WTC11 (cell line): ENCODE measurements at places on chromosomes 1 and 21.

DNA sequence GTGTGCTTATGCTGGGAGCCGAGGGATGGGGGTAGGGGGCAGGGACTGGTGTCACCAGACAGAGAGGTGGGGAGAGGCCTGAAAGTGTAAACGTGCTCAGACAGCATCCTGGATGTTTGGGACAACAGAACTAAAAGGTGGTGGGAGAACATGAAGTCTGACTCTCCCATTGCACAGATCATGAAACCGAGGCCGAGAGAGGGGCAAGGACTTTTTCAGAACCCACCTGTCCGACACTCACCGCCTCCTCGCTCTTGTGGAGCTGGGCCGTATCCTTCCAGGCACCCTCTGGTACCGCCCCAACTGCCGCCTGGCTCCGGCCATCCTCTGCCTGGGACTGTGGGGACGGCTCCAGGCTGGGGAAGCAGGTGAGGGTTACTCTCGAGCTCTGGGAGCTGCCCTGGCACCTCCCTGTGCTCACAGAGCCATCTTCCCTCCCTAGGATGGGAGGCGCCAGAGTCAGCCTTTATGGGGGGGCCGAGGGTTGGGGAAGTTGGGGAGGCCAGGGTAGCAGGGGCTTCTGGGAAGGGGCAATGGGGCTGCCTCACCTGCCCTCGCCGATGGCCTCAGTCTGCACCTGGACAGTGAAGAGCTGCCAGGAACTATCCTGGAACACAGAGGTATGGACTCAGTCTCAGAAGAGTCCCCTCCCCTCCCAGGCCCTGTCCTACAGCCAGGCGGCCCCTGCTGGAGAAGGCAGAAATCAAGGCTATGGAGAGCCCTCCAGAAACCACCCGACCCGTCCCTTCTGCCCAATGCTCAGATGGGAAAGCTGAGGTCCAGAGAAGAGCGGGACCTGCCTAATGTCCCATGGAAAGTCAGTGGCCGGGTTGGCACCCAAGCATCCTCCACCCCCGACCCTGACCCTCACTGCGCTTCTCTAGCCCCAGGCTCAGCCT lies 7.0 kb downstream of the ATP13A2 start:
- no peak for DNase-seq

DNA sequence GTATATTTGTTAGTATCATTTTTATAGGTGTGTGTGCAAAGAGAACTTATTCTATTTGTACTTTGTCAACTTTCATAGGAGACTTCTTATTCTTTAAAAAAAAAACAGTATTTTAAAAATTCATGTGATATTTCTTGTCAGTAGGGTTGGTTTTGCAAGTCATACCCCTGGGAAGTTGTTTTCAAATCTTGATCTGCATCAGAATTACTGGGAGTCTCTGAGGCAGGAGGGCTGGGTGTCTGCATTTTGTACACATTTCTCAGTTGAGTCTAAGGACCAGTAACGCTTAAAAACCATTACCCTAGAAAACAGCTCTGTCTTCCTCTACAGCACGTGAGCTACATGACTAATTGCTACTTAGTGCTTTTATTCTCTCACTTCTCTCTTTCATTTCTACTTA lies 76.0 kb upstream of the CTTNBP2NL start:
- DNase-seq = no peak

DNA sequence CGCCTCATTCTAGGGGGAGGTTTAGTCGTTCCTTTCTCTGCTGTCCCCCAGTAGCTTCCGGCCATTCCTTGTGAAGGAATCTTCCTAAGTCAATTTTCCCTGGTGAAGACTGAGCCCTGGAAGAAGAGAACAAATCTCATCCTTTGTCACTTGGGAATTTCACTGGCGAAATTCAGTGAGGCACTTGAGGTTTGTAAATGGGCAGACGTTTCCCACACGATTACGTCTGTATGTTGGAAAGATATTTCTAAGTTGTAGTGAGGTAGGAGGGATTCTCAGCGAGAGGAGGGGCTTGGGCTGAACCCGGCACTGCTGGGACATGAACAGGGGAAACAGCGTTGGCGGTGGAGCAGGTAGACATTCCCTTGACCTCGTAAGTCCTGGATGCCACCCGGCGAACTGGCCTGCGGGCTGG lies 47.2 kb downstream of the GALNT2 start:
- no peak for DNase-seq

GRCh38 chr1:192724670-192725069 lies 84.2 kb upstream of the RGS2 start:
- DNase-seq = no peak

GRCh38 chr1:94528299-94528698 lies 13.3 kb downstream of the F3 start:
- DNase-seq = no peak

GRCh38 chr1:90989302-90989701 lies 32.5 kb downstream of the ZNF644 start:
- DNase-seq = no peak

- DNase-seq = no peak
These were observed 18.1 kb upstream of the EPHA8 start for GRCh38 chr1:22545141-22545540.

- no peak for DNase-seq
These were observed 1.4 kb upstream of the ADGRB2 start for GRCh38 chr1:31765516-31765915.

DNA sequence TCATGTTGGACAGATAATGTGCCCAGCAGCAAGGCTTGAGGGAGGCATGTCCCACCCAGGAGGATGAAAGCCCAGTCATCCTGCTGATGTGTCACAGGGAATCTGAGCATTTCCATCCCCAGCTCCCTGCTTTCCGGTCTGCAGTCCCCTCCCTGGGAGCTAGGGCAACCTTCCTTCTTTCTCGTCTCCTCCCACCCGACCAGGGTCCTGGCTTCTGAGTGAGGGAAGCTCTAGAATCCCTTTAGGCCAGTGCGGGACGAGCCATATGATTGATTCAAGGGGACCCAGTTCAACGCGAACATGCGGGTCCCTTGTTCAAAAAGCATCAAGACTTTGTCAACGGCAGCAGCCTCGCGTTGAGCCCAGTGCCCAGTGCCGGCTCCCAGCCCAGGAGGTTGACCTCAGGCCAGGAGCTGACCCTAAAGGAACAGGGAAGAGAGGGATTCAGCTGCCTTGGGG lies 96.7 kb upstream of the TMPRSS2 start:
- peak; percentile 25 for DNase-seq

- no peak for DNase-seq
These were observed 23.1 kb downstream of the FAM89A start for GRCh38 chr1:231016966-231017365.
